ENCODE measurements at places on chromosomes 6 and 20. TPM values are rescaled to one million over a fixed set of nuclear protein-coding genes. Genes with fewer than 3 reads are reported as not detected.

GRCh38 chr20:25336561-25337422, 53.8 kb downstream of the ABHD12 start:
- no peak for DNase-seq

DNA sequence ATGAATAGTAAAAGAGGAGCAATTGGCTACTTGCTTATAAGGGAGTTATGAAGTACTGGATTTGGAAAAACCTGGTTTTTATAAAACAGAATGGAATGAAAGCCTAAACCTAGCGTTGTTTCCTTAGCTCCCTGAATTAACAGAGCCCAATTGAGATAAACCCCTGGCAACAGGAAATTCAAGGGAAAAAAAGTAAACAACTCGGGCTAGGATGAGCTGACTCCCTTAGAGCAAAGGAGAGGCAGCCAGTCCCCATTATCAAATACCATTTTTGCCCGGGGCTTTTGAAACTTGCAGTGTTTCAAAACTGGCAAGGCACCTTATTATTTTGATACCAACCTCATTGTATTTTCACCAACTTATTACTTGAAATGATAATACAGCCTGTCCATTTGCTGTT, 587.5 kb downstream of the CD109 start:
- DNase-seq: no peak

ARHGAP40 gene
- not detected for total RNA-seq

CDKN1A gene
- 42.0 TPM for total RNA-seq

GRM4 gene
- not detected for total RNA-seq

Data from T-cell (primary cell).